Muscle of leg (tissue), 16 donors: ENCODE measurements at places on chromosomes 6 and 20.

DNA sequence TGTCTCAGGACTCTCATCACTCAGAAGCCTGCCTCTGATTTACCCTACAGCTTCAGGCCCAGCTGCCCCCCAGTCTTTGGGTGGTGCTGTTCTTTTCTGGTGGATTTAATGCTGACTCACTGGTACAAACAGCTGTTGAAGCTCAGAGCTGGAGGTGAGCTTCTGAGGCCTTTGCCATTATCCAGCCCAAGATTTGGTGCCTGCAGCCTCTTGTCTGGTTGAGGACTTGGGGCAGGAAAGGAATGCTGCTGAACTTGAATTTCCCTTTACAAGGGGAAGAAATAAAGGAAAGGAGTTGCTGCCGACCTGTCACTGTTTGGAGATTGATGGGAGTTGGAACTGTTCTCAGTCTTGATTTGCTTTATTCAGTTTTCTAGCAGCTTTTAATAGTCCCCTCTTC lies 19.8 kb downstream of the ABCF1 start:
- H3K4me1 ChIP-seq, result no peaks in the 10 kb centered on the region
- H3K4me3 ChIP-seq, result no peak overlapping the region
- no peaks in the 10 kb centered on the region for H3K27me3 ChIP-seq

DNA sequence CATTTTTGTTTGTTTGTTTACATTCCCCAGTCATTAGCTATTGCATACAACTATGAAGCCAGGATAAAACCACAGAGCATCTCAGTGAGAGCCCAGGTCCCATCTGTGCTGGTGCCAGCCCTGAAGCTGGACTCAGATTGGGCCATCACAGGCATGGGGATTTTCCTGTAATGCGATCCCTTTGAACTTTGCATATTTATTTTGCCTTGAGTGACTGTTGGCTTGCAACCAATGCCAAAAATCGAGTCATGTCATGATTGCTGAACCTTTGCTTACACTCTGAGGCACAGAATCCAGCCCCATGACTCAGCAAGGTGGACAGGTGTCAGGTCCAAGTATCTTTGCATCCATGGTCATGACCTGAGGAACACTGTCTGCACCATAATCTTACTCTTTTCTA lies 46.2 kb upstream of the GGTLC1 start:
- H3K4me1 ChIP-seq, result no peaks in the 10 kb centered on the region
- peaks cover 2% of the 10 kb centered on the region for H3K27me3 ChIP-seq
- H3K36me3 ChIP-seq, result no peaks in the 10 kb centered on the region
- no peak overlapping the region for H3K27ac ChIP-seq
- H3K4me3 ChIP-seq, result no peak overlapping the region

- no peak for DNase-seq
- H3K27me3 ChIP-seq, result no peaks in the 10 kb centered on the region
- no peak overlapping the region for H3K27ac ChIP-seq
- H3K36me3 ChIP-seq, result no peaks in the 10 kb centered on the region
- no peak overlapping the region for H3K4me3 ChIP-seq
Measured at GRCh38 chr20:14069796-14070195, 74.5 kb downstream of the MACROD2 start.

- H3K4me3 ChIP-seq, result no peak overlapping the region
- H3K4me1 ChIP-seq, result no peaks in the 10 kb centered on the region
- H3K27ac ChIP-seq, result no peak overlapping the region
- peaks cover 60% of the 10 kb centered on the region for H3K36me3 ChIP-seq
- DNase-seq, result no peak
Measured at GRCh38 chr20:51608061-51608460, 65.5 kb upstream of the NFATC2 start.

GRCh38 chr6:5869676-5870075 lies 137.0 kb downstream of the NRN1 start:
- no peaks in the 10 kb centered on the region for H3K36me3 ChIP-seq
- H3K27ac ChIP-seq, result no peak overlapping the region
- no peak overlapping the region for H3K4me3 ChIP-seq
- DNase-seq, result no peak
- H3K27me3 ChIP-seq, result no peaks in the 10 kb centered on the region
- H3K4me1 ChIP-seq, result peaks cover 2% of the 10 kb centered on the region

GRCh38 chr20:43492101-43492500 lies 15.4 kb upstream of the L3MBTL1 start:
- no peaks in the 10 kb centered on the region for H3K36me3 ChIP-seq
- no peak overlapping the region for H3K27ac ChIP-seq
- no peak for DNase-seq
- H3K27me3 ChIP-seq, result no peaks in the 10 kb centered on the region

DNA sequence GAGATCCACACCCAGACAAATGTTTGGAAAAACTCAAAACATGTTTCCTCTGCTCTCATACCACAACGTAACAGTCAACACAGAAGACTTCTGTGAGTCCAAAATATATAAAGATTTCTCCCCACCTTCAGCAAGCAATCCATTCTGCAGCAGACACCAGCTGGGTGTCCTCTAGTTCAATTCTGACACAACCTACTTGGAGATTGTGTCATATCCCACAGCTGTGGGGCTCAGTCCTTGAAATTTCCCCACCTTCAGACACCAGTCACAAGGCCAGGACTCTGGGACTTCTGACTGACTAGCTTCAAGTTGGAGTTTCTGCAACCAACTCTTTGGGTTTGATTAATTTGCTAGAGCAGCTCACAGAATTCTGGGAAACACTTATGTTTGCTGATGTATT lies 244.8 kb upstream of the CDYL start:
- no peak overlapping the region for H3K27ac ChIP-seq
- no peak overlapping the region for H3K4me3 ChIP-seq
- DNase-seq, result no peak
- H3K27me3 ChIP-seq, result no peaks in the 10 kb centered on the region
- H3K4me1 ChIP-seq, result no peaks in the 10 kb centered on the region
